Right hindlimb (tissue), 1 donor: ENCODE measurements at places on chromosomes 13 and 19.

- DNase-seq: no peak
These were observed 251.3 kb upstream of the ATXN8OS start for GRCh38 chr13:69856331-69856730.

GRCh38 chr19:35202722-35203688, 25.5 kb downstream of the FAM187B start:
- no peak for DNase-seq

- no peak for DNase-seq
These were observed 92.7 kb downstream of the TSHZ3 start for GRCh38 chr19:31256593-31256960.

DNA sequence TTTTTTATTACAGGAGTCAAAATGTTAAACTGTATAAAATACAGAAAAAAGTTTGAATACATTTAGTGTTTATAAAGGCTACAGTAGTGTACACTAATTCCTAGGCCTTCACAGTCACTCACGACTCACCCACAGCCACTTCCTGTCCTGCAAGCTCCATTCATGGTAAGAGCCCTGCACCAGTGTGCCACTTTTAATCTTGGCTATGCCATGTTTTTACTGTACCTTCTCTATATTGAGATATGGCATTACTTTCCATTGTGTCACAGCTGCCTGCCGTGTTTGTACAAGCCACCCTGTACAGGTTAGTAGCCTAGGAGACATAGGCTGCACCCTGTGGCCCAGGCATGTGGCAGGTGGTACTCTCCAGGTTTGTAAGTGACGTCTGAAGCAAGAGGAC, 32.1 kb downstream of the C1QTNF9 start:
- no peak for DNase-seq

DNA sequence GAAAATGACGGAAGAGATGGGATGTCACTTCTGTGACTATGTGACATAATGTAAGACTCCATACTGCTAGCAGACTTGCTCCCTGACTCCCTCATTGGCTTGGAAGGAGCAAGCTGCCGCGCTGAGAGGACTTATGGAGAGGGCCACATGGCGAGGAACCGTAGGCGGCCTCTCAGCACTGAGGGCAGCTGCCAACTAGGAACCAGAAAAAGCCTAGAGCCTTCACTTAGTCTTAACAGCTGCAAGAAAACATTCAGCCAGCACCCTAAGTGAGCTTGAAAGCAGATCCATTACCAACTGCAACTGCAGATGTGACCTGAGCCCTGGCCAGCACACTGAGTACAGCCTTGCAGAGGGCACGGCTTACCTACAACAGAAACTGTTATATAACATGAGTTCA, 33.9 kb downstream of the USP12 start:
- DNase-seq: peak; percentile 68

DNA sequence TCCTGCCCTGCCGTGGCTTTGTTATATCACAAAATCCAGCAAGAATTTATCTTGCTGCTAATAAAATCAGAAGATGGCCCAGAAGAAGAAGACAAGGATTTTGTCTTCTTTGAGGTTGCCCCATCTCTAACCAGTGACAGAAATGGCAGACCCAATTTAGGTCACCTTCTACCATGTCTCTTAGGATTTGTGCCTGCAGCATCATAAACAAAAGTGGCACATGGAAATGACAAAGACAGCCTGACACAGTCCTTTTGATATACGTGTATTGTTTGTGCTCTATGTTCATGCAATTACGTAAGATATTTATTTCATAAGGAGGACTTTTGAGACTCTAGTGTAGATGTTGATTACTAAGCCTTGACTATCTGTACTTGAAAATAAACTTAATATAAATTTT, 135.9 kb upstream of the TMTC4 start:
- DNase-seq: no peak

- no peak for DNase-seq
These were observed 486.1 kb downstream of the UQCRFS1 start for GRCh38 chr19:28726533-28727479.

DNA sequence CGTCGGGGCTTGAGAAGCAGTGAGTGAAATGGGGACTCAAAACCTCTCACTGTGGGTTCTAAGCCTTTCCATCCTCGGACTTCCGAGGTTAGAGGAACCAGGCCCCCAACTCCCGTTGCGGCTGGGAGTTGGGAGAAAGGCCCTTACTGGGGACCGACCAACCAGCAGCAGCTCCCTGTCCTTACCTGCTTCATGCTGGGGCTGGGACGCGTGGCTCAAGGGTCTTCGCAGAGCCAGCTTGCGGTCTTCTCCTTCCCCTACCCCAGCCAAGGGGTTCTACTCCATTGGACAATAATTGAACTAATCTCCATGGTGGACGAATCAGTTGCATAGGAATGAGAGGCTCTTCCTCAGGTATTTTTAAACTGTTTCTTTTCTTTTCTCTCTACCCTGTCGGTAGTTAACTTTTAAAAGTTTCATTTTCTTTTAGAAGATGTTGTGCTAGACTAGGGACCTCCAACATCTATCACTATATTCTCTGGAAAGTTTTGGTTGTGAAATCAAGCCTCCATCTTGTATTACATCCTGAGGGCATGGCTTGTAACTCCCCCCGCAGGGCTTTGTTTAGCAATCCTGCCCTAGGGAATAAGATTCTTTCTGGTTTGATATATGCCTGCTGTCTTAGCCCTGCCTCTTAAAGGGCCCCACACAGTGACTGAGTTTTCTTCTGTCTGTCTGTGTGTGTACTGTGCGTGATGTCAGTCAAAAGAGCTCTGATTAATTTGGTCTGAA, 1027.1 kb upstream of the PCDH9 start:
- DNase-seq: no peak

GRCh38 chr13:106919133-106919532, 351.2 kb upstream of the ARGLU1 start:
- DNase-seq: no peak

DNA sequence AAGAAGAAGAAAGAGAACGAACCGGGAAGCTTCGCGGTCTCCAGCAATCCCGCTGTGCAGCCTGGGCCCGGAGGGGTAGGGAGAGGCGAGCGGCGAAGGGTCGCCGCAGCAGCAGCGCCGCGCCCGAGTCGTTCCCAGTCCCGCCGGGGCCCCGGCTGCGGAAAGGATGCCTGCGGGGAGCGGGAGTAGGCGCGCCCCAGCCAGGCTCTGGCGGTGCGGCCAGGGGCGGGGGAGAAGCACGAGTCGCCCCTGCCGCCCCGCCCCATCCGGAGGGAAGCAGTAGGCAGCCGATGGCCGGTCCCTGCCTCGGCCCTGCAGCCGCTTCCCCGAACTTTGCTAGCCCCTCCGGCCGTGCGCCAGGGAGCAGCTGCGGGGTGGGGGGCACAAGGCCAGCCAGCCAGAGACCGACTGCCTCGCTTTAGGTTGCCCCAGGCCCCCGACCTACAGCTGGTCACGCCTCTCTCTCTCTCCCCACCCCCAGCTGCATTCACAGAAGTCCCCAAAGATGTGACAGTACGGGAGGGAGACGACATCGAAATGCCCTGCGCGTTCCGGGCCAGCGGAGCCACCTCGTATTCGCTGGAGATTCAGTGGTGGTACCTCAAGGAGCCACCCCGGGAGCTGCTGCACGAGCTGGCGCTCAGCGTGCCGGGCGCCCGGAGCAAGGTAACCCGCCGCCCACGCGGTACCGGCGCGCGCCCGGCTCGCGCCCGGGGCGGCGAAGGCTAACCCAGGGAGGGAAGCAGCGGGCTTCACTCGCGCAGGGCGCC, 1.1 kb downstream of the VSTM2B start:
- DNase-seq: no peak

- DNase-seq: no peak
These were observed 9.4 kb downstream of the PCDH20 start for GRCh38 chr13:61406275-61406674.

GRCh38 chr13:30841154-30841553, 64.9 kb upstream of the MEDAG start:
- no peak for DNase-seq

GRCh38 chr13:35530581-35530980, 54.1 kb upstream of the MAB21L1 start:
- no peak for DNase-seq

DNA sequence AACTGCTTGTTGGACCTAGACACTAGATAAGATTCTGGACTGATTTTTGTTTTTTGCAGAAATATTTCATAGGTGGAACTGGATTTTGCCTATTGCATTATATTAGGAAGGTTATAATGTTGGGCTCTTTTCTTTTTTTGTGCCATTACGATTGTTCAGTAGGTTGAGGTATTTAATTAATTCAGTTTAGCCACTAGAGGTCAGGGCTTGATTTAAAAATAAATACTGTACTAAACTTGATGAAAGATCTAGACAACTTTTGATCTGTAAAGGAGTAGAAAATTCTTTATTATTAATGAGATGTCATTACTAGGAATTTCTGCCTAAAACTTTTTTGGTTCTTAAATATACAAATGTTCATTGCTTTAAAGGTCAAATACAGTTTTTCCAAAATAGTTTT, 15.2 kb upstream of the SUPT20H start:
- DNase-seq: no peak

DNA sequence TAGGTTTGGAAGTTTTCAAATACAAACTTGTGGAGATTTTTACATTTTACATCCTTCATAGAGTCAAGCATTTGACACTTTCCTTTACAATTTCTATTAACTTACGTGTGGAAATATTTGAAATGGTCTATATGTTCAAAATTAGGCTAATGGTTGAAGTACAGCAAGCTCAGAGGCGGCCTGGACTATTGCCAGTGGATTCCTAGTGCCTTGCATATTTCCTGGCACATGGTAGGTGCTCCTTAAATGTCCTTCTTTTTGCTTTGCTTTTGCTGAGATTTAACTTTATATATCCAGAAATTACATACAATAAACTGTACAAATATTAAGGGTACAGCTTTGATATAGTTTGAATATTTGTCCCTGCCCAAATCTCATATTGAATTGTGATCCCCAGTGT, 93.9 kb downstream of the UBL3 start:
- no peak for DNase-seq

DNA sequence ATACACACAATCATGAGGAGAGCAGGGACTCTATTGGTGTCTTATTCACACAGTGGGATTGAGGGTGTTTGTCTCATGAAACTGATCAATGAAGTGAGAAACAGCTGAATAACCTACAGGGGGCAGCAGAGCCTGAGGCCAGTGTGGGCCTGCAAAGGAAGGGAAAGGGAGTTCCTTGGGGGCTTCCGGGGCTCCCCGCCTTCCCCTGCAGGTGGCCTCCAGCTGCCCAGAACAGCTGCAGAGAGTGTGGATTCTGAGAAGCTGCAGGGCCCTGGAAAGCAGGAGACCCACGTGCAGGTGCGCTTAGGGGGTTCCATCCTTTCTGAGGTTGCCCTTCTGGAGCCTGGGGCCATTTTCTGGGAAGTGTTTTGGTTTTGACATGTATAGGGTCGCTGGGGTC, 20.1 kb downstream of the ZNF763 start:
- DNase-seq: peak; percentile 20

DNA sequence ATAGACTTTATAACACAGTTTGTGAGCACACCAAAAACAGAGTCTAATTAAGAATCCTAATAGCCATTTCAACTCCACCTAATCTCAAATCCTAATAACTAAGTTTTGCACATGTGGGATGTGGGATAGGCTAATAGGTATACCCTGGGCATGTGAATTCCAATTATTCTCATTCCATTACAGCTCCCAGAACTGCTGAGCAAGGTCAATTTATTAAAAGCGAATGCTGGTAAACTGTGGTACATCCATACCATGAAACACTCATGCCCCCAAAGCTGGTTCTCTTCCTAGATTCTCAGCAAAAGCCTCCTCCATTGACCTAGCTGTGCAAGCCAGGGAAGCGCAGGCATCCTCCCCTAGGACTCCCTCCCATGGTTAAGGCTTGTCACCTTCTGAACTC, 113.8 kb downstream of the USP12 start:
- DNase-seq: no peak

- DNase-seq: peak; percentile 70
These were observed 277.9 kb downstream of the ZNF536 start for GRCh38 chr19:30649934-30650614.

- DNase-seq: no peak
These were observed 20.8 kb downstream of the SUGT1 start for GRCh38 chr13:52673465-52673864.

- DNase-seq: peak; percentile 94
These were observed at the start of the genes PEG3 and ZIM2 for GRCh38 chr19:56840451-56841192. PEG3 (minus strand) TSS chr19:56840726; CDS start chr19:56824655, 16,071 bp downstream. ZIM2 (minus strand) TSS chr19:56840726; CDS start chr19:56824277, 16,449 bp downstream.

GRCh38 chr13:67061750-67062149, 168.4 kb downstream of the PCDH9 start:
- DNase-seq: no peak

- DNase-seq: no peak
These were observed 474.2 kb upstream of the SLC10A2 start for GRCh38 chr13:103540382-103540765.
